ENCODE measurements at places on chromosomes 2 and 18. TPM values are rescaled to one million over a fixed set of nuclear protein-coding genes. Genes with fewer than 3 reads are reported as not detected.
A peak's percentile ranks its signal among the peaks of the same experiment; 100 is the strongest.

The CLEC4F gene
- total RNA-seq: 0.14 TPM

DNA sequence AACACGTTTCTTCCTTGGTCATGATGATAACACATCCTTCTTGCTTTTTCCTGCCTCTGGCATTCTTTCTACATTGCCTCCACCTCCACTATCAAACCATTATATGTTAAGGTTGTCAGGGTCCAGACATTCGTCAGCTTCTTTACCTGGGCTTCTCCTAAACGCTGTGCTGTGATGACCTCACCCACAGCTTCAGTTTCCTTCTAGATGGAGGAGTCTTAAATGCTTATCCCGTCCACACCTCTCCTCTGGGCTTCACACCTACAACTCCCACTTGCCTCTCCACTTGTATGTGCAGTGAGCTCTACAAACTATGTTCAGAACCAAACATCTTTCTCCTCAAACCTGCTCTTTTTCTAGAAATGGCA, 666 bp upstream of the STAT1 start:
- no peak for DNase-seq

DNA sequence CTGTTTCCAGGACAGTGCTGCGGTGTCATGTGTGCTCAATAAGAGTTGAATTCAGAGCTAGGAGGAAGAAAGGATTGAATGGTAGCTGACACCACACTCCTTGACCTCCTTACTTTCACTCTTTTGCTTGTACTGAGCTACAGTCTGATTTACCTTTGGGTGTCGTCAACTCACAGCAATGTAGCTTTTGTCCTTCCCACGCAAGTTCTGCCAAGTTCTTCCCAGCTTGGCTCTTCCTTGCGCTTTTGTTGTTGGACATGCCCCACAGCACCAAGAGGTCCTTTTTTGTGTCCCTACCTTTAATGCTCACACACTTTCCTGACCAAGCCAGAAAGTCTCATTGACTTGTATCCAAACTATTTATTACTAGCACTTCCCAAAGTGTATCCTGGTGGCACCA, 38.3 kb upstream of the ITGB6 start:
- DNase-seq: no peak

DNA sequence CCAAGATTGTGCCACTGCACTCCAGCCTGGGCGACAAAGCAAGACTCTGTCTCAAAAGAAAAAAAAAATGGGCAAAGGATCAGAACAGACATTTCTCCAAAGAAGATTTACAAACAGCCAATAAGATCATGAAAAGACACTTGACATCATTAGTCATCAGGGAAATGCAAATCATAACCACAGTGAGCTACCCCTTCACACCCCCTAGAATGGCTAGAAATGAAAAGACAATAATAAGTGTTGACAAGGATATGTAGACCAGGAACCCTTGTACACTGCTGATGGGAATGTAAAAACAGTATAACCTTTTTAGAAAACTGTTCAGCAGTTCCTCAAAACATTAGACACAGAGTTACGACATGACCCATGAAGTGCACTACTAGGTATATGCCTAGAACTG, 18.4 kb upstream of the MTERF4 start:
- DNase-seq: no peak

DNA sequence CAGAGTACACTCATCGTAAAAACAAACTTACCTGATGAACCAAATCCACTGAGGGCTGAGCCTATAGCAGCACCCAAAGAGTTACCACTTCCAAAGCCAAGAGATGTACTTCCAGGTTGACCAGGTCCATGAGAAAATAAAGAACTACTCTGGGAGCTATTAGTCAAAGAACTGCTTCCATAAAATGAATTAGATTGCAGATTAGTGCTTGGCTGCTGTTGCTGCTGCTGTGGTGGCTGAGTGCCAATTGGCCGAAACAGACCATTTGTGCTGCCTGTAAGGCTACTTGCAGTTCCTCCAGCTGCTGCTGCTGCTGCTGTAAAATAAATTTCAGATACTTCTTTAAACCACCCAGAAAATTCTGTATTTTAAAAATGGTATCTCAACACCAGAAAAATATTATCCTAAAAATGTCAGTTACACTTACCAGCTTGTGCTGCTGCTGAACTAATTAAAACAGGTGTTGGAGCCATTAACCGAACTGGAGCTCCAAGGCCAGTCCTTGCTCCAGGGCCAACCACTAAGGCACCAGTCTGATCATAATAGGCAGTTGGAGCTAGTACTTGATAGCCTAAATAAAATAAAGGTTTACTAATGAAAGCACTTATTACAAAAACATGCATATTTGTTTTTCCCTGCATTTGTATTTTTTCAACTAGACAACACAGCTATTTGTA, 58.1 kb upstream of the SDC1 start:
- peak; percentile 37 for DNase-seq

DNA sequence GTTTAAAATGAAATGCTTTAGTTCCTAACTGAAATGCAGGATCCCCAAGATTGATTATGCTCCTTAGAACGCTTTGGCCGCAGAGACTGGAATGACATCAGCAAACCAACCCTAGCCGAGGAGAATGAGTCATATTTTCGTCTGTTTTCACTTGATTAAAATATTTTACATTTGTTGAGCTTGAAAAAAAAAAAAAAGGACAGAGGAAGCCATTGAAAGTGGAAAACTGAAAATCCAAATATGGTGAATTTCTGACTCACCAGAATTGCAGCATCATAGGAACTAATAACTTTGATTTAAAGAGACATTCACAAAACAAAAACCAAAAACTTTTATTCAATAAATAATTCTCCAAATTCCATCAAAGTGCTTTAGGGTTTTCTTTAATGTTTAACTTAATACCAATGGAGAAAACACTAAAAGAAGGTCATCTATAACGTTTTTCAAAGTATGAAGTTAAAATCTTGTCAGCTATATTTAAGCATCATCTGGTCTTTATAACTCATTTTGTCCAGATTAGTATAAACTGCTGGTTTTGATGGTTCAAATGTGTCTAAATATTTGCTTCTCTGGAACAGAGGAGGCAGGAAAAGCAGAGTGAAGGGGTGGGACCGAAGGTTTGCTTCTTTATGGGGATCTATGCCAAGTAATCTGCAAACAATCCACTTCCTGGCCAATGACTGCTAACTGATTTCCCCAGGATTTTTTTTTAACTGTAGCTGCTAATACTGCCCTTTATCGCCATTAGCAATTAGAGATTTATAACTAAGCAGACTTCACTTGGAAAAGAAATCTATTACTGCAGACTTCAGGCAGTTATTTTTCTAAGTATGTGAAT, 30.9 kb upstream of the COL5A2 start:
- DNase-seq: peak; percentile 33

GRCh38 chr2:160464017-160464416, 29.6 kb downstream of the RBMS1 start:
- no peak for DNase-seq

- no peak for DNase-seq
Observed at GRCh38 chr18:73431620-73432019, 563.8 kb upstream of the NETO1 start.

The GDF7 gene
- 0.75 TPM for total RNA-seq

DNA sequence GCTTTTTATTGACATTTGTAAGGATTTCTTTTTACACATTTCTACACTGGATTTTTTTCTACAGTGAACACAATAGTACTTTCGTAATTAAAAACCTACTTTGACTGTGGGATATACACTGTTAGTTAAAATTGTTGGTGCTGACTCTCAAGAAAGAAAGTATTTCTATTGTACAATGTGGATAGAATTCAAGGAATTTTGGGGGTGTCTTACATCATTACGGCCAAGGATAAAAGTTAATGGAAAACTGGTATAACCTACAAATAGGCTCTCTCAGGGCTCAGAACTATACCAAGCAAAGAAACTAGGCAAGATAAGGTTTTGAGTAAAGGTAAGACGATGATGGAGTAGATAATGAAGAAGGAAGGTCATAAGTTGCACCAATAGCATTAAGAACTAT, 198.4 kb upstream of the PARD3B start:
- no peak for DNase-seq

- no peak for DNase-seq
Observed at GRCh38 chr2:221515864-221516263, 56.2 kb downstream of the EPHA4 start.

The PRADC1 gene
- 77.1 TPM for total RNA-seq

The TFCP2L1 gene
- 165 TPM for total RNA-seq

DNA sequence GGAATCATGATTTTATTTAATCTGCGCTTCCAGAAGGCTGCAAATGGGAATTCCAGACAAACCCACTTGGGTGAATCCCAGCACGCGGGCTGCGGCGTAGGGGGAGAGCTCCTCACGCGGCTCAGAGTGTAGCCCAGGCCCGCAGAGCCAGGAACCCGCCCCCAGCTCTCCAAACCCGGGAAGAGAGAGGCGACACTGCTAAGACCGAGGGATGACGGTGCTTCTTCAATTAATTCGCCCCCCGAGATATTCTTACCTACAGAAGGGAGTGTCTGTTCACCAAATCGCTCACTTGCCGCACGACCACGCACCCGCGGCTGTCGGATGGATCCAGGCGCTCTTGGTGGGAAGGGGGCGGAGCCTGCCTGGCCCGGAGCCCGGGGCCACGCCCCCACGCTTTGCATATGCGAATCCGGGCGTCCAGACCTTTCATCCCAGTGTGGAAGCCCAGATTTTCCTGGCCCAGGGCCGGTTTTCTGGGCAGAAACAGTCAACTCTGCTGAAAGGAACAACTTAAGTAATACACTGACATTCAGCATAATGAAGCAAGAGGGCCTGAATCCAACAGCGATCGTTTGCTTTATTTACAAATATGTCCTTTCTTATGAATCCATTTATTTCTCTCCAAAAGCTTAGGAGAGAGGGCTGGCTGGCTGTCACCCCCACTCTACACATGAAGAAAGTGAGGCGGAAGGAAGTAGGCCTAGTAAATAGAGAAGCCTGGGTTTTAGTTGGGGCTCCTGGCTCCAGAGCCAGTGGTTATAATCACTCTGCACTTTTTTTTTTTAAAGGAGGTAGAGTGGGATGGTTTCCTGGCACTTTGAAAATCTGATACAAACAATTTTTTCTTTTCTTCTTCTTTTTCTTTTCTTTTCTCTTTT, at the start of gene SLC19A3:
SLC19A3 (minus strand) TSS at position 342 of the 881 bp plus-strand sequence. CDS start 15,710 bp downstream, outside the sequence.
- DNase-seq: peak; percentile 93

- no peak for DNase-seq
Observed at GRCh38 chr2:73844087-73844486, 15.3 kb downstream of the STAMBP start.

The PPP1R1C gene
- 0.96 TPM for total RNA-seq

DNA sequence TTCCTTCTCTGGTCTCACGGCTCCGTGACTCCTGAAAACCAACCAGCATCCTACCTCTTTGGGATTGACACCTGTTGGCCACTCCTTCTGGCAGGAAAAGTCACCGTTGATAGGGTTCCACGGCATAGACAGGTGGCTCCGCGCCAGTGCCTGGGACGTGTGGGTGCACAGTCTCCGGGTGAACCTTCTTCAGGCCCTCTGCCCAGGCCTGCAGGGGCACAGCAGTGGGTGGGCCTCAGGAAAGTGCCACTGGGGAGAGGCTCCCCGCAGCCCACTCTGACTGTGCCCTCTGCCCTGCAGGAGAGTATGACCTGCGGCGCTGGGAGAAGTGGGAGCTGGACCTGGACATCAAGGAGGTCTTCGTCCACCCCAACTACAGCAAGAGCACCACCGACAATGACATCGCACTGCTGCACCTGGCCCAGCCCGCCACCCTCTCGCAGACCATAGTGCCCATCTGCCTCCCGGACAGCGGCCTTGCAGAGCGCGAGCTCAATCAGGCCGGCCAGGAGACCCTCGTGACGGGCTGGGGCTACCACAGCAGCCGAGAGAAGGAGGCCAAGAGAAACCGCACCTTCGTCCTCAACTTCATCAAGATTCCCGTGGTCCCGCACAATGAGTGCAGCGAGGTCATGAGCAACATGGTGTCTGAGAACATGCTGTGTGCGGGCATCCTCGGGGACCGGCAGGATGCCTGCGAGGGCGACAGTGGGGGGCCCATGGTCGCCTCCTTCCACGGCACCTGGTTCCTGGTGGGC, 10.0 kb downstream of the PROC start:
- DNase-seq: no peak

The CBLN2 gene
- 1.3 TPM for total RNA-seq

DNA sequence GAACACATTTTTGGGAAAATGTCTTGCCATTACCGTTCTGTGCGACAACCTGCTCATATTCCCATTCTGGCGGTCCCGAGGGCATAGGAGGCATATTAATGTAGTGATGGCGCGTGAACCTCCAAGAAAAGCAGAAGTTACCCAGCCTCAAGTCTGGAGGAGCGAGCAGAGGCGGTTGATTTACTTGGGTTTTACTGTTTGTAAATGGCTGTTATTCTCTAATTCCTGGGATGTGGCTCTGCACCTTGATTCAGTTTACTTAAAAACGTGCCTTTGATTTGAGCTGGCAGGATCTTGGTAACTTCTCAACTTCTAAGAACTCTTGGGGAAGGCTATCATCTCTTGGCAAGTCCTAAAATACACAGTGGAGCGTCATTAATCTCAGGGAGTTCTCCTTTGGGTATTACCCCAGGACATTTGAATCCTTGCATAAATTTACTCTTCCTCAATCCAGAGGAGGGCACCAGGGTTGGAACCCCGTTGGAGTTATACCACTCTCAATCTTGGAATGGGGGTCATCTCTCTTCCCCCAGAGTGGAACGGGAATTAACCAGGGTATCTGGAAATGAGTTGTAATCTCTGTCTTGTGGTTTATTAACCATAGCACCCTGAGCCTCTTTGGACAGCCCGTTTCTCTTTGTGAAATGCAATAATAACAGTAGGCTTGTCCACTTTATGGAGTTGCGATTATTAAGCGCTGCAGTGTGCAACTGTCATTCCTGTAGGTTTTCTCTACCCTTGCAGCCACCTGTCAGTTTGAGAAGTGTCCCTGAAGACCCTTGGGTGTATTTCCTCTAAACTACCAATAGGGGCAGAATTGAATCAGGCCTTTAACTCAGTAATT, 2.1 kb downstream of the HK2 start:
- DNase-seq: no peak

GRCh38 chr2:219272995-219273394, 6.2 kb upstream of the DNAJB2 start:
- no peak for DNase-seq

DNA sequence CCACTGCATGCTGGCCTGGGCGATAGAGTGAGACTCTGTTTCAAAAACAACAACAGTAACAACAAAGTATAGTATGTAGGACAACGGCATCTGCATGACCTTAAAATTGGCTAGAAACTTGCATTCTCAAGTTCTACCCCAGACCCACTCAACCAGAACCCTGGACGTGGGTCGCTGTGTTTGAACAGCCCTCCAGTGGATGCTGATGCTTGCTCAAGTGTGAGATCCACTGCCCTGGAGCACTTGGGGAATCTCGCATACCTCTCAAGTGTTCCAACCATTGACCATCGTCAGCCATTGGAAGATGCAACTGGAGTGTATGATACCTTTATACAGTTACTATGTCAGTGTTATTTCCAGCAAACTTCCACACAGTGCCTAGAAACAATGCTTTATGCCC, 435.9 kb downstream of the DCDC2C start:
- DNase-seq: no peak

DNA sequence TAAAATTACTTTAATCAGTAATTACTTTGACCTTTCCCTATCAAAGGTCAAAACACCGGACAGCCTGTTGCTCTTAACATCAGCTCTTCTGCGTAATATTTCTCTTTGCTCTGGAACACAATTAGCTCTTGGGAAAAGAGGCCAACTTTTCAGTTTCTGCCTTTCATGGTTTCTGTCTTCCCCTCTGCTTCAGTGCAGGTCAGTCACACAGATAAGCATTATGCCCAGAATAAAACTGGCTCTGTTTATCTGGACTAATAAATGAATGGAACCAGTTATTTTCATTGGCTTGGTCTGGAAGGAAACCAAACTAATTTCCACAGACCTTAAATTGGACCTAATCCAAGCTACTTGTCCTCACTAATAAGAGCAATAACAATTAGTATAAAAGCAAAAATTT, 26.2 kb upstream of the GALNT3 start:
- no peak for DNase-seq
